RKO (cell line): ENCODE measurements at places on chromosomes 4 and X.
A peak's percentile ranks its signal among the peaks of the same experiment; 100 is the strongest.

DNA sequence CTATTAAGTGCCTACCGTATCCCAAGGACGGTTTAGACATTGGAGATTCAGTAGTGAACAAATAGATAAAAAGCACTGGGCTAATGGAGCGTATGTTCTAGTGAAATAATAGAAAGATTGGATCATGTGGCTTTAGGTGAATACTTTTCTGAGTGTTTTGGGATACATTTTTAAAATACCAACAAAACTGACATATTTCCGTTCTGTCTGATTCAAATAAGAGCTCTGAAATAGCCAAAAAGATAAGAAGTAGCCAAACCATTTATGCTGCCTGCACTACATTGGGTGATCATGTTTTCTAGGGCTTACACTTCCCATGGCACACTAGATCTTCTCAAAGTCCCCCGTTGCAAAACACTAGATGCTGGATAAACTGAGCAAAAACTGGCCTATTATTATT is 14.2 kb downstream of the IGFBP7 start:
- no peak for DNase-seq

- DNase-seq: no peak
Observed at GRCh38 chr4:110347805-110348204, 128.2 kb upstream of the ENPEP start.

DNA sequence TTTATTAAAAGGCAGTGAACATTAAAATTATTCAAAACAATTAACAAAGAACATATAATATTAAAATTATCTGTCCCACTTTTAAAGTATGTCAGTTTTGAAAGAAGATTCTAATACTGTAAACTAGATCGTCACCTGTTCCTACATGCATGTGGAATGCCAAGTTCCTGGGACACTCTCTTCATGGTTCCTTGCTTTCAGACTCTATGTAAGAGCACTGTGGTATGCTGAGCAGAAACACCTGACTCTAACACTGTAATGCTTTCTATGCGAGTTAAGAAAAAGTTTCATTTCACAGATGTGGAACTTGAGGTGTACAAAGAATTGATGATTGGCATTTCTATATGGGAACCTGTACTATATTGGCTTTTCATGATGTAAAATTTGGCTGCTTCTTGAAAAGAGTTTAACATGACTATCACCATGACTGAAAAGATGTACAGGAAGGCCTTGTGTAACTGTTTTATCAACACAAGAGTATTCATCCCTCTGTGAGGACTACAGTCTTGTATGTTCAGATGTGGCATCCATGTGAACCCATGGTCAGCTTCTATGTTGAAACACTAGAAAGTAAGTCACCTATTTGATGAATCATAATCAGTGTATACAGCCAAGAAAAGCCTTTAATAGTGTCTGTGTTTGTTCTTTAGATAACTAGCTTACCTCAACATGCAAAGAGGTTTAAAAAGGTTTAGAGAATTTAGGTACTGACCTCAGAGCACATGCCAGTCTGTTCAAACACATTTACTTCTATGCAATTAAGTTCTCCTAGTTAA is 354.5 kb downstream of the ARHGAP24 start:
- DNase-seq: no peak

- DNase-seq: no peak
Observed at GRCh38 chrX:10120331-10120730, 36.4 kb upstream of the CLCN4 start.

- DNase-seq: no peak
Observed at GRCh38 chr4:42487230-42487629, 89.9 kb downstream of the SHISA3 start.

DNA sequence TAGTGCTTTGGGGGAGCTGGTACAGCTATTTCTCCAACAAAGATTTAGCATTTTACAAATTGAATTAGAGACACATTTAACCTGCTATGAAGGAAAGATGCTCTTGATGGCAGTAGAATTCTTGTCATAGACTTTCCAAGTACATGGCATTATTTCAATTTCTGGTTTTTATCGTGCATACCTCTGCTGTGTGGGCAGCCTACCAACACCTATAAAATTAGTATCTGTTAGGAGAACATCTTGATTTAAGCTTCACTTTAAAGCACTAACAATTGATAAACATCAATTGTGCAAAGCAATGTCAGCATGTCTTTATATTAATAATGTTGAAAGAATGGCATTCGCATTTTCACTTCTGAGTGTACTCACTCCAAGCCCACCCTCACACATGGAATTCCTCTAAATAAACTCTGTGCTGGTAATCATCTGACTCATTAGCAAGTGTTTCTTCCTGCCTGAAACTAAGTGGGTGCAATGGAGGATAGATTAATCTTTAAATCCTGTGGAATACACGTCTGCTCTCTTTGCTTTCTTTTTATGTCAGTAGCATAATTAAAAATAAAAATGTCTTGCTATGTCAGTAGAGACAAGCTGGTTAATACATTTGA is 279.8 kb upstream of the MAGEB18 start:
- DNase-seq: peak; percentile 8

DNA sequence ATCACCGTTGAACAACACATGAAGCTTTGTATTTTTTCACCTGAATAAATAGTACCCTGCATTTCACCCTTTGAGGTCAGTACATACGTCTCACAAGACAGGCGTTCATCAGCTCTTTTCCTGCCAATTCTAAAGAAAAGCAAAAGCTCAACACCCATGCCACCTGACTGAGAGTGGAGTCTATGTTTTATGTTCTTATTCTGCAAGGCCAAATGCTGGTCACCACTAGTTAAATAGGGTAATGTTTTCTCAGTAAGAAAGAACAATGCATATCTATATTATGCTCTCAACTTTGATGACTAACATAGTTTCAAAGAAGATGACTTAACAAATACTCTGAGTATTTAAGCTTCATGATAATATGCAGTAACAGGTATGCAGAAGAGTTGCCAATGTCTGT is 336.3 kb upstream of the BMP3 start:
- DNase-seq: no peak

DNA sequence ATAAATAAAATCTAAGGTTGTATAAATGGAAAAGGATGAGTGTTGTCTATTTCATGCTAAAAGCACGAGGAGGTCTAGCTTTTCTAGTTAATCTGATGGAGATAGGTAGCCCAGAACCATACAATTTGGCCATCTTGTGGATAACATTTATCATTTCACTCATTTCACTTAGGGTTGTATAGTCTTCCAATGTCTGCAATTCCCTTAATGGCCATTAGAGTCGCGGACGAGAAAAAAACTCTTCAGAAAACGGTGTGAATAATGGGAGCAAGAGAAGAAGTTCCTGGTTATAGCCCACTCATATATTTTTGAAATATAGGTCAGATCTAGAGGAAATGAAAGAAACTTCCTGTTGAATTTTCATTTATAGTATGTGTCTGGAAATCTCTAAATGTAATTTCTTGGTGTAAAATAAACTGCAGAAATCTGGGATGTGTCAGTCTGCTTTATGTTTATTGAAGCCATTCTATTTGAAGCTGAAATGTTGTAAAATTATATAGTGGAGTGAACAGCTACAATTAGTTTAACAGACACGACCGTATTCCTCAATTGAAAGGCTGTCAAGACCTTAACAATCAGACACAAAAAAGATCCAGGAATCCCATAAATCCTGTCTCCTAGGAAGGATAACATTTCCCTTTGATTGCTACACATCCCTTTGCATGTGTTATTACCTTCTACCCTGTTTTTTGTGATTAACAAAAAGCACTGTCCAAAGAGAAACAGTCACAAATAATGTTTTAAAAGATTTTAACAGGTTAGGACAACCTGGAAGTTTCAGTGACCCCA is 47.7 kb upstream of the MGST2 start:
- peak; percentile 18 for DNase-seq

- DNase-seq: no peak
Observed at GRCh38 chr4:152815078-152815477, 35.3 kb downstream of the ARFIP1 start.

DNA sequence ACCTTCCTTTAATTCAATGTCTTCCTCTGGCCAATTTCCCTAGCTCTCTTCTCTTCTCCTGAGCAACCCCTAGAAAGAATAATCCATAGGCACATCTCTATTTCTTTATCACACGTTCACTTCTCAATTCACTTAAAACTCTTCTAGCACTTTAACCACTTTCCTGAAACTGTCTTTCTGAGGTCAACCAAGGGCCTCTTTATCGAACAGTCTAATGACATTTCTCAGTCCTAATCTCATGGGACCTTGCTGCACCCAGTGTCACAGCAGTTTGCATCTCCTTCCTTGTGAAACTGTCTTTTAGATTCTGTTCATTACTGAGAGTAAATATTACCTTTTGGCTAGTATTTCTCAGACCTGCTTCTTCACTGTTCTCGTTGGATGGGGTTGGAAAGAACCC is 285.3 kb upstream of the RASGEF1B start:
- DNase-seq: no peak

DNA sequence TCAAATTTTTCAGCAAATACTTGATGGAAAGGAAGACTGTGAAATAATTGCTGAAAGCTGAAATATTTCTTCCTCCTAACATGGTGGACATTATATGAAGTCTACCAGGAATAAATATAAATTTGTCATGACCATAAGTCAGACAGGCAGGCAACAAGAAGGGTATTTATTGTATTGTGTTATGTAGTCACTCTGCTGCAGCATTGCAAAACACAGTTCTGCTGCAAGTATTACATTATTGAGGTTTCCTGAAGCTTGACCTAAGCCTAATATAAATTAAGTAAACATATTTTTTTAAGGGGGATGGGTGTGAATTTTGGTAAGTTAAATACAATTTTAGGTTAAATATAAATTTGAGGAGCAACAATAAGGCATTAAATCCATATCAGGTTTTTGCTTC is 60.2 kb upstream of the MAOA start:
- no peak for DNase-seq
